ENCODE measurements at places on chromosomes 3 and 15.

DNA sequence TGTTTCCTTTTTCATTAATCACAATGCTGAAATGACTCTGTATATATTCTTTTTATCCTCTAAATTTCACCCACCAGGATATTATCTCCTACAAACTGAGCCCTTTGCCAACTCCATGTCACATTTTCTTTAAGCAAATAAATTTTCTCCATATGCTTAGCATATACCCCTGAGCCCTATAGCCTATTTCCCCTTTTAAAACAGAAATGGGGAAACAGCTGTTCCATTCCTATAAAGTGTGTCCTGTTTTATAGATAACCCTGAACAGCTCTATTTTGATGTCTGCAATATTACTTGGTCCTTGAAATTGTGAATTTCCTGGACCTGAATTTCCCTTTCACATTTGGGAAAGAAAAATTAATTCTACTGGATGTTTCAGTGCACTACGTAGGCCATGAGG, 15.6 kb upstream of the FILIP1L start:
- DNase-seq = no peak

GRCh38 chr15:29018120-29018805, 132.5 kb downstream of the APBA2 start:
- DNase-seq = no peak

GRCh38 chr3:135099734-135100355, 304.8 kb downstream of the EPHB1 start:
- DNase-seq = no peak

- DNase-seq = no peak
Observed at GRCh38 chr15:70504299-70504951, 258.9 kb downstream of the UACA start.

DNA sequence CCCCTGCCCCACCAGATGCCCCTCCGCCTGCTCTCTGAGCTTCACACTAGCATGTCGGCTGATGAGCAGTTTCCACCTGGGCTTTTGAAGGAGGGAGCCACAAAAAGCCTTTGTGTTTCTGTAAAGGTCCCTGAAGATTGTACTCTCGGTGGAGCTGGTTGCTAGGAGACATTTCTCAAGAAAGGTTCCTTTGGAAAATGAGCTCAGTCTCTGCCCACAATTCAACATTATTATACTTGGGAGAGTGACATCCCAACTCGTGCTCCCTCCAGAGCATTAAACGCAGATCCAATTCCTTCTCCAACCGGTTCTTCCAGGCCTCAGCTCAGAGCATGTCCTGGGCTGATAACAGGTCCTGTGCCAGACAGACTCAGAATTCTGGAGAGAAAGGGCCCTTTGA, 26.8 kb upstream of the FAM107A start:
- no peak for DNase-seq

Measured in eye (tissue), 1 donor.